HTR-8/SVneo (cell line): ENCODE measurements at places on chromosomes 3 and 15.

- peak; percentile 94 for DNase-seq
These were observed 63.2 kb downstream of the HCN4 start for GRCh38 chr15:73305331-73306211.

DNA sequence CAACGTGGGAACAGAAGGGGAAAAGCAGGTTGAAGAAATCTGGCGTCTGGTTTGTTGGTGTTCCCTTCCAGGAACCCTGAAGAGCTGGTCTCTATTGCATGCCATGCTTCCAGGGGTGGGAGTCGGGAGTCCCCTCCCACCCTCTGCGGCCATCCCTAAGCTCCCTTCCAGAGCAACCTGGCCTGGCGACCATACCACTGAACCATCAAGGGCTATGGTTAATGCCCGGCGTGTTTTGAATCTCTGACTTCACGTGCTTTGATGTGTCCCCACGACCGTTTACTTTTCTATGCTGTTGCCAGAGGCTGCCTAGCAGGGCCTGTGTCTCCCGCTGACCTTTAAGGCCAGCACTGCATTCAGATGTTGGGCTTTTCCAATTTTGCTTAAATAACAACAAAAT, 696 bp upstream of the SNRK start:
- DNase-seq = no peak

GRCh38 chr3:151395806-151396205, 11.3 kb upstream of the P2RY12 start:
- peak; percentile 3 for DNase-seq

DNA sequence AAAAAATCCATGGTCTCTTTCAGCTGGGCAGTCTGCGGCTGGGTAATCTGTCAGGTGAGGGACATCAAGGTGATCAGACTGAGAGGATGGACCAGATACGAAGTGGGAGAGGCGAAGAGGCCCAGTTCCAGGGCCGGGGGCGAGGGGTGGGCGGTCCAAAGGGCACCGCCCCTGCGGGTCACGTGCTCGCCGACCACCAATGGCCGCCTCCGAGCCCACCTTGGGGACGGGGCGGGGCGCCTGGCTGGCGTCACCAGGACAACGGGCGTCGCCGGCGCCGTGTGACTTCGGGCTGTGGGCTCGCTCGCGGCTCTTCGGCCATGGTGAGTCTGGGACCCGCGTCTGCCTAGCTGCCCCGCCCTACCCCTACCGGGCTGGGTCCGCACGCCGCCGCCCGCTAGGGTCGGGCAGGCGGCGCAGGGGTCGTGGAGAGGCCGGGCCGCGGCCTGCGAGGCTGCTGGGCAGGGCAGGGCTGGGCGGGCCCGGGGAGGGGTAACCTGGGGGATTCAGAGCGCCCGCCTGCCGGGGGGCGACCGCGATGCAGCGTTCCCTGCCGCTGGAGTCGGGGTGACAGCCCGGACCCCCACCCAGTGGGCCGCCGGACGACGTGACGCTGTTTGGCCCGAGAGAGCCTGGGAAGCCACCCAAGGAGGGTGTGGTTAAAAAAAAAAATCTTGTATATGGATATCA, at the start of gene FBXL2:
Gene FBXL2, plus strand, starts transcription at position 250 of the 690 bp plus-strand sequence. Its CDS starts 71 bp downstream, at position 321.
- peak; percentile 88 for DNase-seq

GRCh38 chr3:73653877-73654276, 29.1 kb upstream of the PDZRN3 start:
- DNase-seq = no peak

DNA sequence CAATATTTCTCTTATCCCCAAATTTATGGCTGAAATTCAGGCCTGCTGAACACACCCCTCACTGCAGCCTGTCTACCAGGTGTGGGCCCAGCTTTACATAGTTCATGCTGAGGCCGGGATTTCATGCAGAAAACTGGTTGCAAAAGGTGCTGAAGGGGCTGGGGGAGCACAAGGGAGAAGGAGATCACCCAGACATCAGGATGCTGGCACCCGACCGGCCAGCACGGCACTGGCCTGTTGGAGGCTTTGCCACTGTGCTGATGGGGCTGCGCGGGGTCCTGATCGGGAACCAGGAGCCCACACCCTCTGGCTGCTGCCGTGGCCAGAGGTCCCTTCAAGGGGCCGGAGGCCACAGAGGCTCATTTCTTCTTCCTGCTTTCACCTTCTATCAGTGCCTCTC, 177.9 kb upstream of the C2CD4B start:
- no peak for DNase-seq

DNA sequence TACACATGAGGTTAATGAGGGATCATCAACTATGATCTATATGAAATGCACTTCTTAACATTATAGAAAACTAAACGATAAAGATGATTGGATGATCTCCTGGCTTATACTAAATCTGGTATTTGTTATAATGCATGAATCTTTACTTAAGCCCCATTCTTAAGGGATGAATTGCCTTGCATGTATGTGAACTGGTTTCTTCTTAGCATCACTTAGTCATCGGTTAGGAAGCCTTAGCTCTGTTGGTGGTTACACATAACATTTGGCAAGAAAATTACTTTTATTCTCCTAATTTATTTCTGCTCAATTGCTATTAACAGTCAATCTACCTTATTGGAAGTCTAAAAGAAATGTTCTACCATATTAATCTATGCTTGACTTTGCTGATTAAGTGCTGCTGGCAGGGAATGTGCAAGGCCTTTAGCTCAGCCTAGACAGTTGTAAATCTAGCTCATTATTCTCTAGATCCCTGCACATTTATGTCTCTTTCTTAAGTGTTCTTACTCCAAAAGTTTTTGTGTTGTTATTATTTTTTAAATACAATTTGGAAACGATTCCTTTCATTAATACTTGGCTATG, 356.0 kb downstream of the ZPLD1 start:
- DNase-seq = no peak

- no peak for DNase-seq
These were observed 27.1 kb downstream of the CCDC13 start for GRCh38 chr3:42745776-42746454.

- DNase-seq = no peak
These were observed 390.3 kb upstream of the DPH6 start for GRCh38 chr15:35936284-35936683.

- no peak for DNase-seq
These were observed 53.5 kb downstream of the STRIT1 start for GRCh38 chr3:155239960-155240359.

GRCh38 chr15:99213187-99213811, 36.1 kb downstream of the TTC23 start:
- peak; percentile 67 for DNase-seq

DNA sequence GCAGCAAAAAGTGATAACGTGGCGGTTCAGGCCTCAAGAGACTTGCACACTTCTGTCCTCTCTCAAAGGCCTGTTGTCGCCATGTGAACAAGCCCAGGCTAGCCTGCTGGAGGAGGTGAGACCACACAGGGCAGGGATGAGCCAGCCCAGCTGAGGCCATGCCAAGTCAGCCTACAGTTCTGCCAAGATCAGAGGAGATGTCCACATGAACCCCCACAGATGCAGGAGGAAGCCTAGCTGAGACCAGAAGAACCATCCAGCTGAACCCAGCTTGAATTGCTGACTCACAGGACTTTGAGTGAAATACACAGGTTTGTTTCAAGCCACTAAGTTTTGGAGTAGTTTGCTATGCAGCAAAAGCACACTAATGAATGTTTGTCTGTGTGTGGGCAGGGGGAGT, 50.3 kb upstream of the SEC13 start:
- no peak for DNase-seq

DNA sequence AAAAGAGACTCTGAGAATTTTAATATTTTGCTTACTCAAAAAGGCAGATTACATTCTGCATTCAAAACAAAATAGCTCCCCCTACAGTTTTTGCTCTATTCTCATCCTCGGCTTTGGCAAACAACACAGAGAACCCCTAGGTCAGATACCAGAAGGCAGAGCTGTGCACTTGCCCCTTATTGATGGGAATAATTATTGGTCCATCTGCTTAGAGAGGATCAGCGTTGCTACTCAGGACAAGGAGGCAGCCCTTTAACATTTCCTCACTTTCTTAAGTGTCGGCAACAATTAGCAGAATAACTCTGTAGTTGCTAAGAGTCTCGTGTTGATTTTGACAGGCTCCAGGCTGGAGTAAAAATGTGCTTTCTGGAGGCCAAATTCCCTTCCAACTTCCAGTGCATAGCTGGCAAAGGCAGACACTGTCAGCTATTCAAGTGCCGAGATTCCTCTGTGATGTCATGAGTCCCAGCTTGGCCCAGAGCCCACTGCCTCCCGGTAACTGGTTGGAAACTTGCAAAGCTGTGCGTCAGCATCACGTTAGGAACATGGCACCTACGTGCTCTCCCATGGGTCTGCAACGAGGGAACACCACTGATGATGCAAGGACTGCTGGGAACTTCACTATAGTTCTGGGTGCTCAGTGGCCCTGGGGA, 482.7 kb upstream of the ADAMTS9 start:
- DNase-seq = no peak

DNA sequence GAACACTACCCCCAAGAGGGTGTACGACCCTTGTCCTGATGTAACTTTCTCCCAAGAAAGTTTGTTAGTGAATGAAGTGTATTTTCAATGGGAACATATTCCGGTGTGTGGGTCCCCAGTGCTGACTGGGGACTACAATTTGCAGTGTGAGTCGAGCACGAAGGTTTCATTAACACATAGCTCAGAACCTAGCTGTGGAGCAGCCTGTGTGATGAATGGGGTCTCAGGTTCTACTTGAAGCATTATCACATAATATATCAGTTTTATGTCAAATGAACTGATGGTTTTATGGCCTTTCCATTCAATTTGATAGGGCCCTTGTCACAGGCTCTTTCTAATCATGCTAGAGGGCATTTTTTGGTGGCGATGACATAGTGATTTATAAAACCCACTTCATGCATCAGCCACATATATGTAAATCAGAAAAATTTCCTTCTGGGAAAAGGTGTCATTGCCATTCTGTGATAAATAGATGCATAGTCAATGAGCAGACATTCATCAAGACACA, 44.1 kb downstream of the RETNLB start:
- DNase-seq = no peak

GRCh38 chr3:53153980-53154379, 7.0 kb upstream of the PRKCD start:
- no peak for DNase-seq

DNA sequence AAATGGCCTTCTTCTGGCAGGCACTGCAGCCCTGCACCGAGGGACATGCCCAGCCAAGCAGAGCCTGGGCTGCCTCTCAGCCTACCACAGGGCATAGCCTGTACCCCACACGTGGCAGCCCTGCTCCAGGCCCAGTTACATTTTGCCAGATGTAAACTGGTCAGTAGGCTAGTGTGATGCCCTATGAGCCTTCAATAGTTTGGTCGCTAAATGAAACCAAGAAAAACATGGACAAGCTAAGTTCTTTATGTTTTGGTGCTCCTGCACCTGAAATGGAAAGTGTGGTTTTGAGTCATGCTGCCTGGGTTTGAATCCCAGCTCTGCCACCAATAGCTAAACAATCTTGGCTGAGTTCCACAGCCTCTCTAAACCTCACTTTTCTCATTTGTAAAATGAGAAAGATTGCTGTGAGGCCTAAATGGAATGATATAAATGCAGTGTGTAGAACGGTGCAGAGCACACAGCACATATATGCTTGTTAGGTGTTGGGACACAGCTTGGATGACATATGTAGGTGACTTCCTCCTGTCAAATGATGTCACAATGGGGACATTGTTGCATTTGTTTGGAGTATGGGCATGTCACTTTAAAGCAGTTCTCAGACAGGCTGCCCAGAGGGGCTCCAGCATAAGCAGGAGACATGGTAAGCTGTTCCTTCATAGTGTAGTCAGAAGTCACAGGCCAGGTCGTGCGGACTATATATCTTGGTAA, 57.4 kb downstream of the ZBTB38 start:
- no peak for DNase-seq

GRCh38 chr3:78761126-78761525, 1006.7 kb downstream of the ROBO1 start:
- DNase-seq = no peak

GRCh38 chr15:22808240-22808639, 21.8 kb downstream of the NIPA1 start:
- no peak for DNase-seq

DNA sequence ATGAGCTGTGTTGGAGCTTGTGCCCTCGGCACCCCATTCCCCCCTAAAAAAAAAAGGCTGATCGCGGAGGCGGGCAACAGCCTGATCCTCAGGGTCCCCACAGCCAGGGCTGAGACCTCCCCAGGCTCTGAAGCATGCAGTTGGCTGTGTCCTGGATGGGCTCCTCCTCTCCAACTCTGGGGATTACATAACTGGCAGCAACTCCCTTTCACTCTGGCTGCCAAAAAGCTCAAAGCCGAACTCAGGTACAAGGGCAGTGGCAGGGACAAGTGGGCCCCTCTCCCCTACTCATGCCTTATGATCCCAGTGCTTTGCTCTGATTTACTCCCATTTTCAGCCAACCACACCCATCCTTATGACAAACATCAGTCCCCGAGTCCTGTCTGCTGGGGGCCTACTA, 18.3 kb downstream of the TPRA1 start:
- no peak for DNase-seq

DNA sequence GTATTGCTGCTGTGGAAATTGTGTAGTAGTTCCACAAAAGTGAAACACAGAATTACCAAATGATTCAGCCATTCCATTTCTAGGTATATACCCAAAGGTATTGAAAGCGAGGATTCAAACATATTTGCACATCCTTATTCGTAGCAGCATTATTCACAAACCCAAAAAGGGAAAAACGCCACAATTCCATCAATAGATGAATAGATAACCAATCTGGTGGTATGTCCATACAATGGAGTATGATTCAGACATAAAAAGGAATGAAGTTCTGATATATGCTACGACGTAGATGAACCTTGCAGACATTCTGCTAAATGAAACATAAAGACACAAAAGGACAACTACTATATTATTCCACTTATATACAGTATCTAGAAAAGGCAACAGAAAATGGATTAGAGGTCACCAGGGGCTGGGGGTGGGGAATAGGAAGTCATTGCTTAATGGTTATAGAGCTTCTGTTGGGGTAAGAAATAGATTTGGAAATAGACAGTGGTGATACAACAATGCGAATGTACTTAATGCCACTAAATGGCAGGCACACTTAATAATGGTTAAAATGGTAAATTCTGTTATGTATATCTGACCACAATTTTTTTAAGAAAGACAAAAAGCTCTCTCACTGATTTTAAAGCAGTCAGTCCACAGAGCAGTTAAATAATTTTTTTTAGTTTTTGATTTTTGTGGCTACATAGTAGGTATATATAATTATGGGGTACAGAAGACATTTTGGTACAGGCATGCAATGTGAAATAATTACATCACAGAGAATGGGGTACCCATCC, 51.8 kb upstream of the PSMD6 start:
- DNase-seq = no peak

- DNase-seq = no peak
These were observed 1.4 kb upstream of the APPL1 start for GRCh38 chr3:57226176-57226575.

DNA sequence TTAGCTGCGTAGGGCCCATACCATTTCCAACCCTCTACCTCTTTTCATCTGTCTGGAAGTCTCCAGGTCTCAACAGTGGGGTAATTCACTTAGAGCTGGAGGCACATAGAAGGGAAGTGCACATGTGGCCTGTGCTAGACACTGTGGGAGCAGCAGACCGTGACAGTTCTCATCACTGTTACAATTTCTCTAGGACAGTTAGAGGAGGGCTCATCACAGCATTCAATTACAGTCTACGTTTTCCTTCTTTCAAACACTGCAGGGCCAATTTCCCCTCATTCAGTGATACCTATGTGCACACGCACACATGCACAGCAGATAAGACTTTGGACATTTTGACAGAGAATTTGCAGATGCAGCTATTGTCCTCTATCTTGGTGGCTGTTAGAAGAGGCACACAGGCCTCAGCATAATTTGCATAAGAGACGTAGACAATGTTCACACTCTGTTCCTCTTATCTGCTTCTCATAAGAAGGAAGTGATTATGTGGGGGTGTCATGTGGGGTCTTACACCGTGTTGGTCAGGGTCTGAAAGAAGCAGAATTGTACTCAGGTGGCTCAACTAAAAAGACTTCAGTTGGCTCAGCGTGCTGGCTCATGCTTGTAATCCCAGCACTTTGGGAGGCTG, 12.6 kb upstream of the HRG start:
- no peak for DNase-seq
